CD4-positive, alpha-beta T cell treated with Interleukin-12 subunit alpha and Interleukin-12 subunit beta, for 1 hour (primary cell): ENCODE measurements at places on chromosomes 2 and 18.

DNA sequence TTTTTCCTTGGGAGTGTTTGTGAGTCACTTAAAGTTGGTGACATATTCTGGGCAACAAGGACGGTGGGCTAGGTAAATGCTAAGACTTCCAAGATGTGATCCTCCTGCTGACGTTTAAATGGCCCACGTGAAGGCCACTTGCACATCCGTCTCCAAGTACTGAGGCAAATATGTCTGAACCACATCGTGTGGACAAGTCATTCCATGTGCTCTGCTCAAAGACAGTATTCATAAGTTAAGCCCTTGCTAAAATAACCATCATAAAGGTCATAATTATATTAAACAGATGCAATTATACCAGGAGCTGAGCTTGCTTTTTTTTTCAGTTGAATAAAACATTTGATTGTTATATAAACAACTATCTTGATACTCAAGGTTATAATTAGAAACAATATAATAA is 44.8 kb downstream of the SPP2 start:
- DNase-seq, result no peak

DNA sequence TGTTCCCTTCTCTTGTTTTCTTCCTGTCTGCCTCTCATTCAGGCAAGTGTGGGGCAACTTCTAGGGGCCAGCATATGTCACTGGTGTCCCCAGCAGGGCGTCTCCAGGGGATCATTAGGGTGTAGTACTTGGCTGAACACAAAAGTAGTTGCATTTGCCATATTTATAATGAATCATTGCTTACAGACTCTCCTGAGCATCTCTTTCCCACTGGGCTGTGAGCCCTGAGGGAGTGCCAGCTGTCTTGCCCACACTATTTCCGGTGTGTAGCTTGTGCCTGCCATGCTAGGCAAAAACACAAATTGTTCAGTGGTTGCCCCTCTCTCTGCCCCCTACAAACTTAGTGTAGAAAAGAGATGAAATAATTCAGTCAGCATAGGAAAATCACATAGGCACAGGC is 40.8 kb upstream of the SCLY start:
- DNase-seq, result no peak

DNA sequence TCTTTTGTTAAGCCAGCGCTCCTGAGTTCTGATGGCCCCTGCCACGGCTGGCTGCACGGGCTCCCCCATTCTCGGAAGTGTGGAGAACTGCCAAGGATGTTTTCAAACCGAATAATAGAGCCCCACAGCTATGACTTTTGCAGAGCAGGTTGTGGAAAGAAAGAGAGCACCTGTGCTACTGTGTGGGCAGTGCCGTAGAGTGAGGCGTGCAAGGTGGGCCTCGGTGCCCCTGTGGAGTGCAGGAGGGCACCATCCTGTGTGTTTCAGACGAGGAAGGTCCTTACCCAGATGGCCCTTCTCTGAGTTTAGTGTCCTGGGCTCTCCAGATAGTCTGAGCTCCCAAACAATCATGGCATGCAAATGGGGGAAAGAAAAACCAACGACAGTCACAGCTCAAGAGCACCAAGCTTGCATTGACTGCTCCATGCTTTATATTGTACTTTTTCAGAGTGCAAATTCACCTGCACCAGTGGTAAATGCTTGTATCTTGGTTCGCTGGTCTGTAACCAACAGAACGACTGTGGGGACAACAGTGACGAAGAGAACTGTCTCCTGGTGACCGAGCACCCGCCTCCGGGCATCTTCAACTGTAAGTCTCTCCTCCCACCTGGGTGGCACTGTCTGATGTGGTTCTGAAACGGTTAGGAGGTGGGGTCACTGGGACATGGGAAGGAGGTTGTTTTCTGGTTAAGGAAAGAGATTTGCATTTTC is 219.4 kb downstream of the LDLRAD4 start:
- peak; percentile 56 for DNase-seq

- no peak for DNase-seq
These were observed 50.9 kb downstream of the TFCP2L1 start for GRCh38 chr2:121234144-121234543.

- no peak for DNase-seq
These were observed 57.6 kb upstream of the PARD3B start for GRCh38 chr2:204487447-204488229.

- DNase-seq, result no peak
These were observed 30.2 kb upstream of the HPCAL1 start for GRCh38 chr2:10272464-10272863.

- no peak for DNase-seq
These were observed 353.2 kb upstream of the CWC22 start for GRCh38 chr2:180360283-180360618.

- no peak for DNase-seq
These were observed 7.6 kb upstream of the ASXL2 start for GRCh38 chr2:25885933-25886332.

DNA sequence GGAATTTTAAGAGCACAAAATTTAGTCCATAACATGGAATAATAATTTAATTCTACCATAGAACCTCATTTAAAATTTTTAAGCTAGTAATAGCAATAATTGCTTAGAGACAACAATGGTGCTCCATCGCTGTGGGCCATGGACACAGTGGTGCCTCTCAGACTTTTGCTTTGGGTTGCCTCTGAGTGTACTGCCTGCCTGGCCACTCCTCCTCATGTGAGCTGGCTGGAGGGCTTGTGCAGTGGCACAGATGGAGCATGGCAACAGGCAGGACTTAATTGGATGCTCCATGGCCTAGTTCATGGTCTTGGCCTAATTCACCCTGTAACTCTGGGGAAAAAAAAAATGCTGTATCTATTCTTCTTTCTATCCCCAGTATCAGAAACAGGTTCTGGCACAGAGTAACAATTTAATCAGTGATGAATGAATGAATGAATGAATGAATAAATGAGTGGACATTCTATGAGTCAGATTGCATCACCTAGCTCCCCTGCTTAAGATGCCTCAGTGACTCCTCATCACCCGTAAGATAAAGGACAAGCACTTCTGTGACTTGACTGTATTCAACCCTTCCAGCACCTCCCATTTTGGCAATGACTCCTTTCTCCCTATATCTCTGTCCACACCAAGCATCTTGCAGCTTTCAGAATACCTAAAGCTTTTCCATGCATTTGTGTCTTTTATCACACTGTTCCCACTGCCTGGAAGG is 211.8 kb upstream of the SLC14A2 start:
- DNase-seq, result no peak

DNA sequence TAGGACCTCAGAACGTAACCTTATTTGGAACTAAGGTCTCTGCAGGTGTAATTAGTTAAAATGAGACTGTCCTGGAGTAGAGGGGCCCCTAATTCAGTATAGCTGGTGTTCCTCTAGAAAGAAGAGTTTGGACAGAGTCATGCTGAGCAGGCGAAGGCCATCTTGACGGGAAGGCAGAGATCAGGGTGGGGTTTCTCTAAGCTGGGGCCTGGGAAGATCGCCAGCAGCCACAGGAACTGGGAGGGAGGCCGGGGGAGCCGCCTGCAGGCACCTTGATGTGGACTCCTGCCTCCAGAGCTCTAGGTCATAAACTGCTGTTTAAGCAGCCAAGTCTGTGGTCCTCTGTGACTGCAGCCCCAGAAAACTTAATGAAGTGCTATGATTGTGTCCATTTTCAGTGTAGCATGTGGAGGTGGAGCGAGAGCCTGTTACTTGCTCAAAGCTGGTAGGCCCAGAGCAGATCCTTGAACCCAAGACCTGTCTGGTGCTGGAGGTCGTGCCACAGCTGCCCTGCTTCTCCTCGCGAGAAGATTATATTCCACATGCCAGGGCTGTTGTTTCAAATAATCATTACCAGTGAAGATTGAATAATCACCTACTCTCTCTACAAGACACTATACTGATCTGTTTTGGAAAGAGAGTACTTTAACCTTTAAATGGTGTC is 105.7 kb downstream of the TPO start:
- DNase-seq, result no peak

- DNase-seq, result no peak
These were observed 10.4 kb downstream of the ERFE start for GRCh38 chr2:238169048-238169707.

- no peak for DNase-seq
These were observed 36.5 kb upstream of the HPCAL1 start for GRCh38 chr2:10266133-10266620.

- no peak for DNase-seq
These were observed 95.3 kb upstream of the FAM110C start for GRCh38 chr2:141611-142010.

DNA sequence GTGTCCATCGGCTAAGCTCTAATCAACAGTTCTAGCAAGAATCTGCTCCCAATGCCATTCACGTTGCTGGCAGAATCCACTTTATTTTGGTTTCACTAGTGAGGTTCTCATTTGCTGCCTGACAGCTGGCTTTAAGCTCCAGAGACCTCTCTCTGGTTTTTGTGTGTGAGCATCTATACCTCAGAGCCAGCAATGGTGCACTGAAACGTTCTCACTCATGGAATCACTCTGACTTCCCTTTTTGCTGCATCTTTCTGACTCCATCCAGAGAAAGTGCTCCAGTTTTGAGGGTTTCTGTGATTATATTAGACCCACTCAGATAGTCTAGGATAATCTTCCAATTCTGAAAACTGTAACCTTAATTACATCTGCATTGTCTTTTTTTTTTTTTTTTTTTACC is 596.6 kb downstream of the RNF144A start:
- no peak for DNase-seq

GRCh38 chr2:128315122-128315828 is 3.4 kb downstream of the HS6ST1 start:
- DNase-seq, result no peak

DNA sequence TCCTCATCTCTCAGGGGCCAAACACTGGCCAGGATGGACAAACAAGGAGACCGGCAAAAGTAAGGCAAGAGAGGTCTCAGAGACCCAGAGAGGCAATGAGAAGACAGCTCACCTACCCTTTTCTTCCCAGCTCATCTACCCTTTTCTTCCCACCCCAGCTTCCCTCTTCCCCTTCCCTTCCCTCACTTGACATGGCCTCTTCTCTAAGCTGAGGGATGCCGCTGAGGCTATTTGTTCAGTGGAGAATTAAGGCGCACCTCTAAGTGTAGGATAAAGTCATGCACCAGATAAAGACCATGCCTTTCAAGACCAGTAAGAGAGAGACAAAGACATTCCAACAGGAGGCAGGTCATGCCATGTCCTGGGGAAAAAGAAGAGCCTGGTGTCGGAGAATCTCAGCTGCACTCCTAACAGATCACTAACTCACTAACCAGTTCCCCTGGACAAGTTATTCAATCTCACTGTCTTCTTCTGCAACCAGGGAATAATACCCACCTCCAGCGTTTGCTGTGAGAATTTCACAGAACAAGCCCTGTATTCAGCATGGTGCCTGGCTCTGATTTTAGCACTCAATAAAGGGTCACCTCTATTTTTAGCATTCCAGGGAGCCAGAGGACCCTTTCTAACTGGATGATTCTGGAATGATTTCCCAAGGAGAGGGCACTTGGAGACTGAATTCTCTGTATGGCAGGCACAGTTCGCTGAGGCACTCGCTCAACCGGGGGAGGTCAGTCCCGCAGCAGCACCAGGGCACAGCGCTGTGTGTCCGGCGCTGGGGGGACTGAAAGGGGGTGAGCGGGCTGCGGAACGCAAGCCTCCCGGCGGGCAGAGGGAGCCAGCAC is 3.0 kb upstream of the FOSL2 start:
- no peak for DNase-seq

GRCh38 chr2:227079726-227080125 is 84.3 kb downstream of the COL4A4 start:
- DNase-seq, result no peak

DNA sequence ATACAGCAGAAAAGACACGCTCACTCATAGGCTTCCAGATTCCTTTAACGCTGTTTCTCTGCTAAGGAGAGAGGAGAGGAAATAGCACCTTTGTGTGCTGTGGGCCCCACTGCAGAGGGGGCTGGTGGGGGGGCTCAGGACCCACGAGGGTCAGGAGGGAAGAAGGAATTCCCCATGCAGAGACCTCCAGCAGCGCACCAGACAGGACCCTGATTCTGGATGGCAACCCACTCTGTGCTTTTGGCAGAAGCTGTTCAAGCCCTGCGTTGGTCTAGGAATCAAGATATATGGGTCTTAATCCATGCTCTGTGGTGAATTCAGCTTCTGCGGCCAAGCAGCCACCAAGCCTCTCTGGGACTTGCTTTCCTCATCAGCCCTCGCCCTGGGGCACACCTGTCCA is 31.0 kb downstream of the MYCN start:
- no peak for DNase-seq

GRCh38 chr2:46801731-46802664 is 113.6 kb downstream of the MCFD2 start:
- DNase-seq, result no peak

GRCh38 chr2:55003706-55004639 is 46.3 kb downstream of the RTN4 start:
- DNase-seq, result no peak

DNA sequence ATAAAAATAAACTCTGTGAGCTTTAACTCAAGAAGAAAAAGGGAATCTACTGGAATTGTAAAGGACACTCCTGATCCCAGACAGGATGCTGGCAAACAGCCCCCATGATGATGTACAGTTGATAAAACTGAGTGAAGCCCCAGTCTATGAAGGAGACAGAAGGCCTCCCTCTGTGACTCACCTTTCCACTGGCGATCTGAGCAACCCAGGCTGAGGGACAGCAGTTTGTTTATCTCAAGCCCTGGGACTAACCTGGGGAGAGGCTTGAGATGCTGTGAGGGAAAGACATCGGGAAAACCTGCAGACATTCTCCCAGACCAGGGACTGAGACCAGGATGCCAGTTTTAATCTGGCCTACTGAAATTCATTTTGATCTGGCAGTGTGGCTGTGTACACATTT is 104.5 kb upstream of the CDH2 start:
- no peak for DNase-seq
